ENCODE measurements at places on chromosomes 5 and 9.

DNA sequence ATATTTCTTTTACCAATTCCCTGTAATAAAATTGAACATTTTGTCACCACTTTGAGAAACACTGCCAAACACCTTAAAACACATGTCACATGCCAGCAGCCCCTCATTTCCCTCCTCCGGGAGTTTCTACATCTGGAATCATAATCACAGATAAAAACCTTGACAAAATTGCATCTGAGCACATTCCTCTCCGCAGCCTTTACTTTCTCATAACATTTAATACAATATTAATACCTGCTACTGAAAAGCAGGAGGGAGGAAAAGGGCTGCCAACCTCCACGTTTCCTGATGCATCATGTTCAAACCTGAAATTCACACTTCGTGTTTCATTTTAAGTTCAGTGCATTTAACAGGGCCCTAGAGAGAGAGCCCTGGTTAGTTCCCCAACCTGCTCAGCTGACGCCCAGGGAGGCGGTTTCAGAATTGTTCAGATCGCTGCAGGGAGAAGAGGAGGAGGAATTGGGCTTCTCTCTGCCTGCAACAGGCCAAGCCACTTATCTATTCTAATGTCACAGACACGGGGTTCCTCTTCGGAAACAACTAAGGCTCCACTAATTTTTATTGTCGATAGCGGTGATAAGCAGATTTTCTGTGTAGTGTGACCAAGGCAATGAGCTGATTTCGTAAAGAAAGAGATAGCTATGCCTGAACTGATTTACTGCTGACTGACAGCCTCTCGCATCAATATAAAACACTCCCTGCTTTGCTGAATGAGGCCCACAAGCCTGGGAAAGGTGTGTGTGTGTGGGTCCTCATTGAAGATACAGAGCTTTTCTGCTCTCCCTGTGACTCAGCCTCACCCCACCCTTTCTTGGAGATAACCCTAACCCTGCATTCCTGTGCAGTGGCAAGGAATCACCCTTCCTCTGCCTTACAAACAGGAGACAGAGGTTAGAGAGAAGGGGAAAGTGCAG lies 4.9 kb upstream of the LHX2 start:
- no peak for DNase-seq

DNA sequence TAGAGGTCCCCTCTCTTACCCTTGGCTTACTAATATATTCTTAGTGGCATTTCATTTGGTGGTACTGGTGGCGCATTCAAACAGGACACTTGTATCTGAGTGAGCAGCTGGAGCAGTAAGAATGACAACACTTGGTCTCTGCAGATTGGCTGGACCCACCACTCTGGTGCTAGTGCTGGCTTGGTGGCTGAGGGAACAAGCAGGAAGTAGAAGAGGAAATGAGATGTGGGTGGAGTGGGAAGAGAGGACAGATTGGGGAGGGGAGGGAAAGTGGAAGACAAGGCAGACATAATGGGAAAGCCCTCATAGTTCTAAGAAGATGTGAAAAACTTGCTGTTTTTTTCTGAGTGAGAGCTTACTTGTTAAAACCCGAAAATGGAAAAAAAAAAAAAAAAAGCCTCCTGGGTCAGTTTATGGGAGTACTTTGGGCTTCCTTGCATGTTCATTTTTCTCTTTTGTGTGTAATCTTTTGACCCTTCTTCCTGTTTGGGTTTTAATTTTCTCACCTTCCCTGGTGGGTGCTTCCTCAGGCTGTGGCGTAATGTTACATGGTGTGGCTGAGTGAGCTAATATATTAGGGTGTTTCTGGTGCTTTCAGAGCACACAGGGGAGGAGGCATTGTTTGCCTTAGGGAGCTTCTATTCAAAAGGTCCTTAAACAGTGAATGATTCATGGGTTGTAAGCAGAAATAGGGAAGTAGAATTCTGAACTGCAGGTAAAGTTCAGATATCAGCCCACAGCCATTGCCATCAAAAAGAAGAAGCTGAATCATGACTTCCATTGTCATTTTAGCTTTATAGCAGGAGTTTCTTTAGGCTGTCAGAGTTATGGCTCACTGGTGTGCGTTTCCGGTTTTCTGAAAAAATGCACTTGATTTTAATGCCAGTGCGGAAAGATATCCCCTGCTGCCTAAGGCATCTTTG lies 52.3 kb downstream of the TLE4 start:
- no peak for DNase-seq

DNA sequence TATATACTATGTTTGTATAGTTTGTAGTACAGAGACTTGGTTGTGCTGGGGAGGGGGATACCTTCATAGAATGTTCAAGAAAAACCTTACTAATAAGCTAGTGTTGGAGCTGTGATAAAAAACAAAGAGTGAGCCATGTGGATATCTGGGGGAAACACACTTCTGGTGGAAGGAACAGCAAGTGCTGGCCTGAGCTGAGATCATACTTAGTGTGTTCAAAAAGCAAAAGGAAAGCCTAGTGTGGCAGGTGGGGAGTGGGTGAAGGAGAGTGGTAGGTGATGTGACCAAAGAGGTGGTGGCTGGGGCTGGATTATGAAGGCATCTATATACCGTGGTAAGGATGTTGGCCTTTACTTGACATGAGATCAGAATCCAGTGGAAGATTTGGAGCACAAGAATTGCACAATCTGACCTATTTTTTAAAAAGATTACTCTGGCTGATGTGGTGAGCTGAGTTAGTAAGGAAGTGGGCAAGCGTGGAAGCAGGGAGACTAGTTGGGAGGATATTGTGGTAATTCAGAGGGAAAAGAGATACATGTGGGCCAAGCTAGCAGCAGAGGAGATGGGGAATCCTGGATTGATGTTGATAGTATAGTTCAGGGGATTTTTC lies 26.6 kb downstream of the PALM2AKAP2 start:
- no peak for DNase-seq

DNA sequence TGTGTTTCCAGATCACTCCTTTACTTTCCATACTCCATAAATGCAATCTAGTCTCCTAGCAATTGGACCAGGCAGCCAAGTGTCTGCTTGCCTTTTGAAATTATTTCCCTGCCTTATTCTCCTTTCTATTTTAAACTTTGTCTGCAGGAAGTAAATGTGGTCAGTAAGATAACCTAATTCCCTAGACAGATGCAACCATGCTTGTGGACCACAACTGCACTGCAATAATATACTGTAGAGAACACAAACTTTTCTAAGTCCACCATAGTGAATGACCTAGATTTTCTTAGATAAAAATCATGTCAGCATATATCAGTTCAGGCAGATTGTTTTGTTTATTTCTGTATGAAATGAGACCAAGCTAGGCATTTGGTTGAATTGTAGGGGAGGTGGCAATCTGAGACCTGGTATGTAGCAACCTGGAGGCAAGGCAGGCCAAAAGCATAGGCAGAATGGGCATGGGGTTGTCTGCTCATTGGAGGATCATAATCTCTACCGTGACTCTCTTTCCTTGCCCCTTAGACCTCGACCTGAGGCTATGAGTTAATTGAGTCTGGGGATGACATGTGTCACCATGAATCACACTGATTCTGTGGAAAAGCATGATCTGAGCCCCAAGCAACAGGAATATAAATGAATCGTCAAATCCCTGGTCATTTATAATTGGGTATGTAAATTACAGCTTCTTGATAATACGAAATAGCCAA lies 20.7 kb downstream of the ACTL7B start:
- DNase-seq: no peak

- DNase-seq: no peak
Observed at GRCh38 chr9:85743275-85744128, 1.7 kb upstream of the AGTPBP1 start.

GRCh38 chr9:20640331-20641187 lies 18.3 kb upstream of the MLLT3 start:
- no peak for DNase-seq

Data from vagina (tissue), 2 donors.